ENCODE measurements at places on chromosomes 1 and 21.

DNA sequence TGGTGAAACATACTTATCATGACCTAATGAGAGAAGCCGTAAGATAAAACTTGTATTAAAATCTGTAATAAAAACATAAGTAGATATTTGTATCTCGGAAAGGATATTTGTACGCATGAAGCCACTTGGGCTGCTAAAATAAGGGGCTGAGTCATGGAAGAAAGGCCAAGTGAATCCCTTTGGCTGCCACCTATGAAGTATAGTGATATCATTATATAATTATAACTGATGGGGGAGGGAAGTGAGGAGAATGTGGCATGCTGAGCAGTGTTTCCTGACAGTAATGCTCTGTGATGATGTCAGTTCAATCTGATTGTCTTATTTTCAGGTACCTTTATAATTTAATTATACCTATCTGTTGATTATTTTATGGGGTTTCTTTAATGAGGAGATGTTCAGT lies 13.6 kb downstream of the RWDD3 start:
- DNase-seq: no peak

- DNase-seq: no peak
Measured at GRCh38 chr1:107439567-107439966, 298.7 kb downstream of the NTNG1 start.

- no peak for DNase-seq
Measured at GRCh38 chr1:941588-942383, 17.3 kb downstream of the NOC2L start.

- DNase-seq: no peak
Measured at GRCh38 chr1:159823406-159823805, 3.3 kb upstream of the SLAMF8 start.

DNA sequence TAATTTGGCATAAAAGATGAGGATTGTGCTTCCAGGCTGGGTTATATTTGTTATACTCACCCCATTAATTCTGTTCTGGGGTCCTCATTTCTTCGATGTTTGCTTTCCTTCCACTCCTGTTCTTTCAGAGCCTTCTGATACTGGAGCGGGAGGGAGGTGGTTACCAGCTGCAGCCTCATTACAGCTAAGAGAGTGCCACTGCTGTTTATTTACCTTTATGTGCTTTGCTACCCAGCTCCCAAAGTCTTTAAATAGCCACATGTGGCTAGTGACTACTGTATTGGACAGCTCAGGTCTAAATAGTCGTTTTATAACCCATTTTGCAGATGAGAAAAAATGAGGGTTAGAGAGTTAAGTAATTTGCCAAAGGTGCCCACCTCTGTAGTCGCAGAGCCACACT lies 25.1 kb downstream of the PLEKHM2 start:
- DNase-seq: no peak

DNA sequence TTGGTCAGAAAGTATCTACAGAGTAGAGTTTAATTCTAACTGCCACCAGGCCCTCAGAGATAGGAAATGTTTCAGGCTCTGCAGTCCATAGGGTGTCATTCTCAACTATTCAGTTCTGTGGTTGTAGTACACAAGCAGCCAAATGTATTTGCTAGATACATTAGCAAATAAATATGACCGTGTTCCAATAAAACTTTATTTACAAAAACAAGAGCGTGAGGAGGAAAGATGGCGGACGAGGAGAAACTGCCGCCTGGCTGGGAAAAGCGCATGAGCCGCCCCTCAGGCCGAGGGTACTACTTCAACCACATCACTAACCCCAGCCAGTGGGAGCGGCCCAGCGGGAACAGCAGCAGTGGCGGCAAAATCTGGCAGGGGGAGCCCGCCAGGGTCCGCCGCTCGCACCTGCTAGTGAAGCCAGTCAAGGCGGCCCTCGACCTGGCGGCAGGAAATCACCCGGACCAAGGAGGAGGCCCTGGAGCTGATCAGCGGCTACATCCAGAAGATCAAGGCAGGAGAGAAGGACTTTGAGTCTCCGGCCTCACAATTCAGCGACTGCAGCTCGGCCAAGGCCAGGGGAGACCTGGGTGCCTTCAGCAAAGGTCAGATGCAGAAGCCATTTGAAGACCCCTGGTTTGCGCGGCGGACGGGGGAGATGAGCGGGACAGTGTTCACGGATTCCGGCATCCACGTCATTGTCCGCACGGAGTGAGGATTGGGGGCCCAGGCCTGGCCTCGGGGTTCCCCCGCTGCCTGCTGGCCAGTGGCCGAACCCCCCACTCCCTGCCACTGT lies 286.1 kb downstream of the LRRC40 start:
- no peak for DNase-seq

DNA sequence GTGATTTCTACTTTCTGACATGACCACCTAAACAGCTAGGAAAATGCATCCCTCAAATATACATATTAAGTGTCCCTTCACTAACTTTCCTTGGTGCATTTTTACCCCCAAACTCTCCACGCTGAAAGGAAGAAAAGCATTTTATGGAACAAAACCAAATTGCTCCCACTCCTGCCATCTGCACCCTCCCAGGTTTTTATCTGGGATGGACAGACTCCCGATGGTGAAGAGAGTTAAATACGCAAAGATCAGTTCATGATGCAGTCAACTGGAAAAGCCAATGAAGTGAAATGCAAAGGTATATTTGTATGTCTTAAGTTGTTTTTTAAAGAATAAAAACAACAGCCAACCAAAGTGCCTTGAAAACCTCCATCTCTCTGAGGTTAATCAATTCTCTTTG lies 2.7 kb downstream of the DSTYK start:
- DNase-seq: no peak

- DNase-seq: no peak
Measured at GRCh38 chr1:224068458-224069072, 45.3 kb upstream of the FBXO28 start.

DNA sequence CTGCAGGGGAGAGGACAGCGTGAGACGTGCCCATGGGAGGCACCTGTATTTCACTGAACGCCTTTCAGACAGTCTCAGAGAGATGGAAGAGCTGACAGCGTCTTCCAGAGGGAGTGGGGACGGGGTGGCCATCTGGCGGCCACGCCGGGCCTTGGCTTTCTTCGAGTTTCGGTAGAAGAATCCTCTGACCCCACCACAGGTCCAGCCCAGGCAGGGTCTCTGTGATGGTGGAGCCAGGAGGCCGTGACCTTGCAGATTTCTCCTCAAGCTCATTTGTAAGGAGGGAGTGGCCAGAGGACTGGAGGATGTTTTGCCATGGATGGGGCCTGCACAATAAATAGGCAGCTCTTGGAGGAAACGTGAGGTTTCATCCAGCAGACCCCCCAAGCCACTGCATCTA lies 47.6 kb upstream of the ADARB1 start:
- DNase-seq: no peak

DNA sequence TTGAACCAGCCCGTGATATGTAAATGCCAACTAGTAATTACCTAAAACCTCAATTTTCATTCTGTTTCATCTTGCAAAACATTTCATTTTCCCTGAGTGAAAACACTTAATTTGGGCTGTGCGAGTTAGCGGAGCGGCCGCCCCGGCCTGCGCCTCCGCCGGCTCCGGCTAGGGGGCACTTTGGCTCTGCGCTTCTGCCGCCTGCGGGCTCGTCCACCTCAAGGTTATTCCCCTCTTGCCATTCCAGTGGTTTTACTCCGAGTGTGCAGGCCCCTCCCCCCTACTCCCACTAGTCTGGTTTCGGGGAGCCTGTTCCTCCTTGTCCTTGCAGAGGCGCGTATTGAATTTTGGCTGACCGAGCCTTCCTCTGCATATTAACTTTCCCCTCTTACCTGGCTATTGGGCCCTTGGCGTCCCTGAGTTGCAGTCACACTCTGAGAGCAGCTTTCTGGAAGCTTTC lies 55.6 kb downstream of the PEX14 start:
- no peak for DNase-seq

- DNase-seq: no peak
Measured at GRCh38 chr1:10057796-10058195, 25.0 kb downstream of the UBE4B start.

GRCh38 chr1:31793086-31793485 lies 22.7 kb downstream of the SPOCD1 start:
- DNase-seq: no peak

- DNase-seq: no peak
Measured at GRCh38 chr1:86542631-86543030, 4.2 kb upstream of the CLCA4 start.

DNA sequence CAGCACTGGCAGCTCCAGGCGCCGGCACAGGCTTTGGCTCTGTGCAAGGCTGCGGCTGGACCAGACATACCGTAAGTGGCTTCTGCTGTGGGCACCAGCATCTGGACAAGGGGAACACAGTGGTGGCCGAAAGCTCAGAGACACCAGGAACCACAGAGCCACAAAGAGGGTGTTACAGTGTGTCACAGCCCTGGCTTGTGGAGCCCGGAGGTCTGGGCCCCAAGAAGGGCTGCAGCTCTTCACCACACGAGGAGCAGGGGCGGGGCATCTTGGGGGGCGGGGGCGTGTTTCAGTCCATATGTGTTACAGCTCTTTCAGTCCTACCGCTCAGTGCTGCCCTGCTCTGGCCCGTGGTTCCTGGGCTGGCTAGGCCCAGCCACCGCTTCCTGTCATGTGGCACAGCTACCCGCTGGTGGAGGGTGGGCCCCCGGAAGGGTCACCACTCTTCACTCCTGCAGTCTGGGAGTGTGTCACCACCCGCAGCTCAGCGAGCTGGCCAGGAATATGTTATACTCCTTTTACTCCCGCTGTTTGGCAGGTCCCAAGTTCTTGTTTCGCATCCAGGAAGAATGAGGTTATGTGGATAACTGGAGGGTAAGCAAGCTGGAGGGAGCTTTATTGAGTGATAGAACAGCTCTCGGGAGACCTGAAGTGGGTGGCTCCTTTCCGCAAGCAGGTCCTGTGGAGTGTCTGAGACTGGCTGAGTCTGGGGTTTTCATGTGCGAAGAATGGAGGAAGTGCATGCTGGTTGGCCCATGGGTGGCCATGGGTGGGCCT lies 3.3 kb upstream of the LSM10 start:
- DNase-seq: no peak

DNA sequence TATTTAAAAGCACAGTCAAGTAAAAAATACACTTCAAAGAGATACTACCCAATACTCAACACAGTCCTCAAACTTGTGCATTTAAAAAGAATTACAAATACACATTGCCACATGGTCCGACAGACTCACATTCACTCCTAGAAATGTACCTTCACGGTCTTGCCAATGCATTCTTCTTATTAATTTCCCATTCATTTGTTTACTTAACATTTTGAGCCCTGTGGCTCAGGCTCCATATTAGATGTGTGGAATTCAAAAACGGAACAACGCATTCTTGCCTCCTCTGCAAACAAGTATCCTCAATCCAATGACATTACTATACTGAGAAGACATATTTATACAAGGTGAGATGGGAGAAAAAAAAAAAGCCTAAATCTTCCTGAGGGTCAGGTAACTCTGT lies 2.5 kb upstream of the DUSP23 start:
- DNase-seq: no peak

DNA sequence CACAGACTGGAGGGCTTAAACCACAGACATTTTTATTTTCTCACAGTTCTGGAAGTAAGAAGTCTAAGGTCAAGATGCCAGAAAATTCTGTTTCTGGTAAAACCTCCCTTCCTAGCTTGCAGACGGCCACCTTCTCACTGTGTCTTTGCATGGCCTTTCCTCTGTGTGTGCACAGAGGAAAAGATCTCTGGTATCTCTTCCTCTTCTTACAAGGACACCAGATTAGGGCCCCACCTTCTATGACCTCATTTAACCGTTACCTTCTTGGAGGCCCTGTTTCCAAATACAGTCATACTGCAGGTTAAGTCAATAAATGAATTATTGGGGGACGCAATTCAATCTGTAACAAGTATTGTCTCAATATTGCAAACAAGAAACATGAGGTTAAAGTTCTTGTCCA lies 63.0 kb upstream of the PRDX6 start:
- no peak for DNase-seq

GRCh38 chr1:204921855-204922516 lies 51.3 kb downstream of the NFASC start:
- no peak for DNase-seq
